ENCODE measurements at places on chromosomes 2 and 18.

DNA sequence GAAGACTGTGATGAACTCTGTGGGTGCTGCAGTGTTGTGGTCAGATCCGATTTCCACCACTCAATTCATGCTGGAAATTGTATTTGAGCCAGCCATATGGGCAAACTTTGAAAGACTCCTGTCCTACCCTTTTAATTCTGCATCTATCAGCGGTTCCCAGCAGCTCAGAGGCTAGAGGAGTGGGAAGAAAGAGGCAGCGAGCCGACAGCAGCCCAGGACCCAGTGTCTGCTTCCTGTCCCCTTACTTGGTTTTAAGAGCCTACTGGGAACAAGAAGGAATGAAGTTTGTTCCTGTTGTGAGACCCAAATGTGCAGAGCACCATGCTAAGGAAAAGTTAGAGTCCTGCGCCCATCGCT, 72.7 kb upstream of the FOSL2 start:
- no peak for DNase-seq

DNA sequence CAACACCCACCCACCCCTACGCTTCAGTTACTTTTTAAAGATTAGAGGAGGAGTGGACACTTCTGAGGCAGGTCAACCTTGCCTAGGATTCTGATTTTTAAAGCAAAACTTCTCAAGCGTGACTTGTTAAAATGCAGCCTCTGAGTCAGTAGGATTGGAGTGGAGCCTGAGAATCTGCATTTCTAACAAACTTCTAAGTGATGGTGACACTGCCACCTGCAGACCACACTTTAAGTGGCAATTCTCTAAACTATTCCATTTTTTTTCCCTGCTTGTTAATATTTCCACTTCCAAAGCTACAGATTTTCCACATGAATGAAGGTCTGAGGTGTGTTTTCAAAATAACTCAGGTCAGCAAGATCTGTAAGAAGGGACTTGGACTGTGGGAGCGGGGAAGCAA, 171.1 kb upstream of the CCDC150 start:
- DNase-seq: no peak

DNA sequence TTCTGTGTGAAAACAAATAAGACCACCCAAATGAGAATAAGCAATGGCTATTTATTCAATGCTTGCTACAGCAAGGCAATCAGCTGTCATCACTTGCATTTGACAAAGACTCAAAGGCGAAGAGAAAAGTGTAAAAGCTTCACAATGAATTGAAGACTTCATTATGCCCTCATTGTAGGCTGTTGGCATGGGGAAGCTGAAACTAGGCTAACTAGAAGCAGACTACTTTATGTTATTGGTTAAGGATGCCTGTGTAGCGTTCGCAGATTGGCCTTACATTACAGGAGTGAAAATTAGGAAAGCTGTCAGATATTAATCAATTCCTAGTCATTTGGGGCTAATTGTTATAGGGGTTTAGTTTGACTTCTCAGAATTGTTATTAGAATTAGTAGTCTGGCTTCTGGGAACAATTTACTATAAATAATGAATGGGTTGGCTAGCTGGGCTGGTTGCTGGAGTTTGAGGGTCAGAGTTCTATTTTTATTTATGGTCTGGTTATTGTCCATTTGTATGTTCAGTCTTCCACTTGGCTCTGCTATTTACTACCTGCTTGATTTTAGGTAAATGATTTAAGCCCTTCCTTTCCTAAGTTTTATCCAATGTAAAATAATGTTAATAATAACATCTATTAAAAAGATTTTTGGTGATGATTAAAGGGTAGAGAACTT, 437.2 kb upstream of the SYT4 start:
- DNase-seq: no peak

- DNase-seq: no peak
These were observed 127.9 kb downstream of the PIEZO2 start for GRCh38 chr18:11021477-11021876.

DNA sequence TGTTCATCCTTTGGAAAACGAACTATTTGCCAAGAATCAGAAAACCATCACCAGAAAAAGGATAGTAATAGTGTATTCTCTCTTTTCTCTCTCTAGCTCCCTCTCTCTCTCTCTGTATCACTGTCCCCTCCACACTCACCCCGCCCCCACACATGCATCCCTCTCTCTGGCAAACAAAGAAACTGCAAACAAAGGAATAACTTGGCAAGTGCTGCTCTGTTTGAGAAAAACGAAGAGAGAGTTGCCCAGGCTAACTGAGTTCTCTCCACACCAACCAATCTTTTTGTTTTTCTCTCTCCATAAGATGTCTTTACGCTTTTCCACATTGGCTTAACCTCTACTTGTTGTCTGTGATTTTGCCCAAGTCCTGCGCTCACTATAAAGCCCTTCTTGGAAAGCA, 316.2 kb downstream of the EPHA4 start:
- no peak for DNase-seq

DNA sequence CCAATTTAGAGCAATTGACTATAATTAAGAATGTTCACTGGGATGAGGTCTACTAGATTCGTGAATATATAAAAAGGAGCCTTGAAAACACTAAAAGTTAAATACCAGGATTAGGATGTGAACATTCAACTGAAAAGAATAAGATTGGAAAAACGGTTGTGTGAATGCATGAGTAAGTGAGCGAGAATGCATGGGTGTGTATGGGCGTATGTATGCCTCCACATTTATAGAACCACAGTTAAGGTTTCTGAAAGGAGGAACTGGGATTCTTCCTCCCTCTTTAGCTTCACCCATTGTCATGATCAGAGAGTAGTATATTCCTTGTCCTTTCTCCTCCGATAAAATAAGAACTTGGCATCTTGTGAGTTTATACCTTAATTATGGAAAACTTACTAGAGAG, 151.1 kb upstream of the UBE2E3 start:
- DNase-seq: no peak

DNA sequence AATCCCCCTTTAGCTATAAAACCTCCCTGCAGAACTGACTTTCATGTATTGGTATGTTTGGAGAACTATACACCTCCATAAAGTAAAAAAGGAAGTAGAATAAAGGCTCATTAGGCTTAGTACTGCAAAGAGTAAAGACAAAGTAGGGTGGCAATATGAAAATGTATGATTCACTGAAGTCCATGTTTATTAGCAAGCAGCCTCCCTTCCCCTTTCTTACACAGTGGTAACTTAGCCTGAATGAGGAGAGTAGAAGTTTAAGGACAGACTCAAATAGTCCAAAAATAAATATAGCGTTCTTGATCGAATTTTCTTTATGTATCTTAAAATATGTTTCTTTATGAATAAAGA, 1.5 kb downstream of the ZNF804A start:
- no peak for DNase-seq

- DNase-seq: no peak
These were observed 1.0 kb downstream of the SP5 start for GRCh38 chr2:170715932-170716777.

DNA sequence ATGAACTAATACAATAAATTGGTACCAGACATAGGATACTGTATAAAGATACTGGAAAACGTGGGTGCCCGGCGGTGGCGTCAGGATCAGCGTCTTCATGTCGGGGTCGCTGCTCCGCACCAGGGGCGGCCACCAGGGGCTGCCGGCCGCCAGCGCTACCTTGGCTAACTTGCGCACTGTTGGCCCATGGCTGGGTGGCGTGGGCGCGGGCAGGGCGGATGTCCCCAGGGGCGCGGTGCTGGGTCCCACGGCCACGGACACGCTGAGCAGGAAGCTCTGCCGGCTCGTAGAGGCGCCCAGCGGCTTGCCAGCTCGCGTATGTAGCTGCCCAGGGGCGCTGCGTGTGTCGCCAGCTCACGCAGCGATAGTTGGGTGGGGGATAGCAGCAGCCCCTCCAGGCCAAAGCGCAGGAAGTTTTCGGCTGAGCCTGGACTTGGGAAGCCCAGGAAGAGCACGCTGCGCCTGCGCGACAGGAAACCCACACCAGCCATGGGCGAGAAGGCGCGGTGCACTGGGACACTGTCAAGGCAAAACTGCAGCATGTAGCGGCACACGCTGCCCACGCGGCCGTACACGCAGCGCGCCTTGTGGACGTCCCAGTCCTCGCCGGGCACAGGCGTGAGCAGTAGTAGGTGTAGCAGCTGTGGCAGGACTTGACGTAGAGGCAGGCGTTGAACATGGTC, 299.9 kb downstream of the CCDC74A start:
- DNase-seq: no peak

GRCh38 chr2:173964565-173965371, 405 bp downstream of the SP3 start:
- no peak for DNase-seq

- no peak for DNase-seq
These were observed 20.4 kb downstream of the EDAR start for GRCh38 chr2:108968619-108969018.

GRCh38 chr2:174546519-174547506, 50.8 kb downstream of the WIPF1 start:
- no peak for DNase-seq

DNA sequence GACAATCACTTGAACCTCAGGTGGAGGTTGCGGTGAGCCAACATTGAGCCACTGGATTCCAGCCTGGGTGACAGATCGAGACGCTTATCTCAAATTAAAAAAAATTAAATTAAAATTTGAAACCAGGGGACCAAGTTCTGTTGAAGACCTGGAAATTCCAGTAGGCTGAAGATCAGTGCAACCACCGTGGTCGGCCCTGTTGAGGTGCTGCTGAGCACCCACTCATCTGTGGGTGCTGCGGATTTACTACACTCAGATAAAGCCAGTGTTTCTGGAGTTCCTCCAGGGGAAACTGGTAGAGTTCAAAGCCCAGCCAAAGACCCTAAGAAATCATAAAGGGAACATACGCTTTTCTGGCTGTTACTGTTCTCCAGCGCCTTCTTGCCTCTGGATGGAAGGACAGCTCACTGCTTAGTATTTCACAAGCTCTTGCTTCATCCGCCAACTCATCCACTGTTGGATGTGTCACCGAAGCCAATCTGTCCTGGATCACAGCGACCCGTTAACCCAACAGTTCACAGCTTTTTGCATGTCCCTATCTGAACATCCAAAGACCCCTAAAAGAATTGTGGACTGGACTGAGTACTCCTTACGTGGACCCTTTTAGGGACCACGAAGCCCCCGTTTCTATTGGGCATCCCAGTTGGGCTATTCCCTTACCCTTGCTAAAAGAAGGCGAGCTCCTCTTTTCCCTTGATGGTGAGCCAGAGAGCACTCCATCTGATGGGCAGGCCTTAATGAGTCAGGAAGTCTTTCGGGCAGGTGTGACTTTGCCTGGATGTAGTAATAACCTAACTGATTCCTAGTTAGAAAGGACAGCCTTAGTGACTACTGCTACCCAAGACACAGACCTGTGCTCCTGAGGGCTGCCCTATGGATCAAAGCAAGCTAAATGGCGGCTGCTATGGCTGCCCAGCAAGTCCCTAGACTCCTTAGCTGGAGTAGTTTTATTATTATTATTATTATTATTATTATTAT, 6.0 kb upstream of the ALPP start:
- DNase-seq: no peak

DNA sequence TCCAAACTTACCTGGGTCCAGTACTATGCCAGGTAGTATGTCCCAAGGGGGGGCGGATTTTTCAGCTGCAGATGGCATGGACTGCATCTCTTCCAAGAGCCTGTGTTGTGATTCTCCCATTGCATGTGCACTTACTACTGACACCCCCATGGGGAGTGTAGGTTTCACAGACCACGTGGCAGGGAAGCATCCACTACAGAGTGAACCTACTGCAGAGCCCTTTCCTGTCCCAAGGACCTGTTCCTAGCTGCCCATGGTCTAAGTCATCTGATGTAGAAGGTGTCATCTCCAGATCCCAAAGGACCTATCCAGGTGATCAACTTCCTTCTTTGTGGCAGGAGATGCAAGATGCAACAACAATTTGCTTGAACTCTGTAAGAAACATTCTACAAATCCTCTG, 9.9 kb upstream of the SULT1C3 start:
- no peak for DNase-seq

- DNase-seq: no peak
These were observed 2.1 kb downstream of the SERTAD2 start for GRCh38 chr2:64651590-64651989.

DNA sequence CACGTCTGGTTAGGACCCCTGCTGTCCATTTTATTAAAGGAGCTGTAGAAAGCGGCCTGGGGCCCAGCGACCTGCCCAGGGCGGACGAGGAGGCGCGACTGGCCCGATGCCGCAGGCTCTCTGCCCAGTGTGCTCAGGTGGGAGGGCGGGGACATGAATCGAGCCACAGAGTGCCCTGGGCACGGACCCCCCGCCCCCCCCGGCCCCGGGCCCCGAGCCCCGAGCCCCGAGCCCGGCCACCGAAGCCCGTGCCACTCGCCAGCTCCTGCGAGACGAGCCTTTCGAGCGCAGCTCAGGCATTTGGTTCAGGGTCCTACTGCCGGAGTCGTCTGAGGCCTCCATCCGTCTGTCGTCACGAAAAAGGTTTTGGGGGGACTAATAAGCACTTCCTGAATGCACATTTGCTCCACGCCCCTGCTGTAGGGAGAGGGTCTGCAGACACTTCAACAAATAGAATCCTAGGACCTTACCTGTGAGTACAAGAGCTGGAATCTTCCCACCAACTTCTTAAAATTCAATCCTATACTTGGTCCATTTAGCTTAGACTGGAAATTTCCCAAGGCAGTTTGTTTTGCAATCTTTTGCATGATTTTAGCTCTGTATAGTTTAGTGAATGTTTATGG, 602 bp upstream of the ADAM17 start:
- DNase-seq: no peak

GRCh38 chr2:28622101-28622499, 126.2 kb downstream of the PLB1 start:
- DNase-seq: no peak

- DNase-seq: no peak
These were observed 102.5 kb upstream of the ITPRID2 start for GRCh38 chr2:181788897-181789555.

- no peak for DNase-seq
These were observed 39.4 kb downstream of the ACOXL start for GRCh38 chr2:110771547-110772382.

GRCh38 chr2:240873098-240873788, 4.6 kb downstream of the AGXT start:
- no peak for DNase-seq

- no peak for DNase-seq
These were observed 705 bp downstream of the EFR3B start for GRCh38 chr2:25042321-25043240.

- DNase-seq: no peak
These were observed 6.9 kb upstream of the PTPN2 start for GRCh38 chr18:12890964-12891363.

DNA sequence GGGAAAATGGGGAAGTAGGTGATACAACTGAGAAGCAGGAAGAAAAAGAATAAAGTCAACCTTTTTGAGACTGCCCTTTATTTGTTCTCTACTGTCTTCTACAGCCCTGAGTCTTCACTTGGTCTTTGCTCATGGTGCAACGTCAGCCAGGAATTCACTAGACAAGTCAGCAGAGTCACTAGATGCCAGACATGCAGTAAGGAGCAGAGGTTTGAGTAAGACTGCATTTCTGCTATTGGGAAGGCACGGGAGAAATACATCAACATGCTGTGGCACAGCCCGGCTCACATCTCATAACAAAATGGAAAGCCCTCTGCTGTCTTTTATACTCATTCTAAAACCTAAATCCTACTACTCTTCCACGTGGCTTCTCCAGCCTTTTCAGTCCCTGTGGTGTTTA, 67.1 kb downstream of the PRELID3A start:
- no peak for DNase-seq

- DNase-seq: no peak
These were observed 202.9 kb downstream of the KCNH7 start for GRCh38 chr2:162635706-162636105.

Data from keratinocyte (primary cell).